ENCODE measurements at places on chromosomes 16 and 17.
A peak's percentile ranks its signal among the peaks of the same experiment; 100 is the strongest.

- DNase-seq: no peak
Observed at GRCh38 chr16:57920215-57920879, 50.6 kb downstream of the CNGB1 start.

DNA sequence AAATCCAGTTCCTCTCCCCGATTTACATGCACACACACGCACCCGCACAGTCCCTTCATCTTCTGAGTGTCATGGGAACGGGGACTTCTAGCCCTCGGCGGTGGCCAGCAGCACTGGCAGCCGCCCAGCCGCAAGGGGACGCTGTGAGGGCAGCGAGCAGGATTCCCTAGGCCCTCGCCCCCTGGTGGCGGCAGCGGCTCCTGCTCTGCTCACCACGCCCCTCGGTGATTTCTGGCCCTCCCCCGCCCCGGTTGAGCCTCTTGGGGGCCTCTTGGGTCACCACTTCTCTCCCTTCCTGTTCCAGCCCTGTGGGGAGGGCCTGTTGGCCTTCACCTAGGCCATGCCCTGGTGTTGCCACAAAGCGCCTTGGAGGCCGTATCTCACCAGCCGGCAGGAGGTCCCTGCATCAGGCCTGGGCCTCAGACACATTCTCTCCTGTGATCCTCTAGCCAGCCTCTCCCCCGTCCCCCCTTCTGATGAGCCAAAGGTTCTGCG lies 75.2 kb upstream of the KSR1 start:
- peak; percentile 28 for DNase-seq

DNA sequence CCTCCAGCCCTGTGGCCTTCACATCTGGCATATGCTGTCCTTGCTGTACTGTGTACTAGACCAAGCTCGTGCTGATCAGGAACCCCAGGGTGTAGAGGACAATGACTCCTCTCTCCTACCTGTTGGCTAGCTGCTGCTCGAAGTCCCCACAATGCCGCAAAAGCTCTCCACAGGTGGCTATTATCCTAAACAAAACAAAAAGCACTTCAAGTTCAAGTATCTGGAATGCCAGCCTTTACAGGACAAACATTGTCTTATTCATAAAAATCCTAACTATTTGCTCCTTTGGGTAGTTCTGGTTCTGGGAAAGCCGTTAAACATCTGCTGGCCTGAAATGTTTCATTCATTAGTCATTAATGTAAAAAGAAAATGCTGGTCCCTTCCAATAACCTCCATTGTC lies 42.8 kb downstream of the COG7 start:
- peak; percentile 3 for DNase-seq

GRCh38 chr17:6107791-6108190 lies 37.6 kb downstream of the WSCD1 start:
- DNase-seq: no peak

DNA sequence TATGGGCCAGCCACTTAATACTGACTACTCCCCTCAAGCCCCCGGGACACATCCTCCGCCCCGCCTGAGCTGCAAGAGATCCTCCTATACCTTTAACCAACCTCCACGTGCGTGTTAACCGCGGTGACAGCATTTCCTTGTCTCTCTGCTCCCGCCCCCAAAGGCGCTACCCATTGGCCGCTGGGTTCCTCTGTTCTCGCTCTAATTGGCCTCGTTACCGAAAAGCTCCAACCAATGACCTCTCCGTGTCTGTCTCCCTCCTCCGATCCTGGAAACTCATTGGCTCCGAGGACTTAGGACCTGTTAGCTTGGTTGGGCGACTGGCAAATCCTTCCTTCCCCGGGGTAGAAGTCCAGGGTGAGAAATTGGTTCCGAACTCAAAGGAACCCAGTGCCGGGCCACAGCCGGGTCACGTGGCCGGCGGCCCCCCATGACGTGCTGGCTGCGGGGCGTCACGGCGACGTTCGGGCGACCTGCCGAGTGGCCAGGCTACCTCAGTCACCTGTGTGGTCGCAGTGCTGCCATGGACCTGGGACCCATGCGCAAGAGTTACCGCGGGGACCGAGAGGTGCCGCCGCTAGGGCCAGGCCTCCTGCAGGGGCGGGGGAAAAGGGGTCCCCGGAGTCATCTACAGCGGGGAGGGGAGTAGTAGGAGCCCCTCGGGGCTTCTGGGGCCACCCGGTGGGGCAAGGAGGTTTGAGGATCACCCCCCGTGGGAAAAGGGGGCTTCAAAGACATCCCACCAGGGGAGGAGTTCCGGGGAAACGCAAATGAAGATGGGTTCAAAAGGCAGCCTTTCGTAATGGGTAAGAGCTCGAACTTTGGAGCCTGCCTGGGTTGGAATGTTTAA lies at the start of gene PNPO:
TSS of gene PNPO (plus strand) at position 326 of the 850 bp plus-strand sequence. CDS start at position 431, 105 bp downstream.
- peak; percentile 99 for DNase-seq

- no peak for DNase-seq
Observed at GRCh38 chr17:3980381-3981014, 16.3 kb upstream of the ATP2A3 start.

- no peak for DNase-seq
Observed at GRCh38 chr17:349666-350065, 2.9 kb downstream of the RPH3AL start.

- no peak for DNase-seq
Observed at GRCh38 chr17:45755050-45755449, 29.1 kb upstream of the CRHR1 start.

- DNase-seq: no peak
Observed at GRCh38 chr17:1560101-1560857, 2.3 kb downstream of the PITPNA start.

GRCh38 chr16:56514845-56515244 lies 5.0 kb downstream of the BBS2 start:
- DNase-seq: no peak

- DNase-seq: peak; percentile 78
Observed at GRCh38 chr16:21158208-21159110, at the start of gene LDAF1. LDAF1 (plus strand) TSS chr16:21158674; CDS start chr16:21161183, 2,509 bp downstream.

DNA sequence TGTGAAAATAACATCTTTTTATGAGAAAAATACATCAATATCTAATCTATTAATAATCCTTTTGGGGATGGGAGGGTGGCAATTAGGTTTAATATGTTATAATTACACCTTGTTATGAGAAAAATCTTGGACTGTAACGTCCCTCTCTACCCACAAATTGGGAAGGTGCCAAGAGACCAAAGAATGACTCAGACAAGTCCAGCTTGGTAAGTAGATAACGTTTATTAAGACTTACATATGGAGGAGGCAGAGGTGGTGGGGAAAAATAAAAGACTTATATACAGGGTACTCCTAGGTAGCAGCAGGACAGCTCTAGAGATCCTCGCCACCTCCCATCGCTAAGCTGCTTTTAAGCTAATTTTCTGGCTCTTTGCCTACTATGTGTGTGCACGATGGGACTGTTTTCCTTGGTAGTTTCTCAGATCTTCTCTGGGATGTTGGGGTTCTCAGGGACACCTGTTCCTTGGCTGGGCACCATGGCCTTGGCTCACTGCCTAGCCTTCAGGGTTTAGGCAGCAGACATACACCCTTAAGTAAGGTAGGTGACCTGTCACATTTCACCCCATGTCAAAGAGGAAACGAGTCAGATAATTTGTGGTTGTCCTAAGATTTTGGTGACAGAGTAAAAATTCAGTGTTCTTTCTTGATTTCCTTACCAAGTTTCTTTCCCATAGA lies 31.5 kb downstream of the RBL2 start:
- peak; percentile 42 for DNase-seq

- DNase-seq: no peak
Observed at GRCh38 chr16:22267764-22268163, 29.4 kb upstream of the POLR3E start.

DNA sequence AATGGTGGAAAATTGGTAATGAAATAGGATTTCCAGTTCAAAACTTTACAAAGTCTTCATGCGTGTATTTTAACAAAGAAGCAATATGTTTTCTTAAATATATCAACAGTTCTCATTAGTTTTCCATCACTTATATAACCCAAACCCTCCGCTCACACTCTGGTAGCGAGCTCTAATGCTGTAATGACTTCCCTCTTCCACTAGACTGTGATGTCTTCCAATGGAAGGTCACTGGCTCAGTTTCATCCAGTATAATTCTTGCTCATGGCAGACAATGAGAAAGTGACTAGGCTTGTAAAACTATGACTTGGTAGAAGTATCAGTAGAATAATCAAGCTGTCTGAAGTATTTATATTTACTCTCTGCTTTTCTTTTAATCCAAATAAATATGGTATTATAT lies 32.8 kb downstream of the NETO2 start:
- peak; percentile 6 for DNase-seq

- DNase-seq: peak; percentile 5
Observed at GRCh38 chr17:64780096-64781013, 118.2 kb upstream of the SMURF2 start.

DNA sequence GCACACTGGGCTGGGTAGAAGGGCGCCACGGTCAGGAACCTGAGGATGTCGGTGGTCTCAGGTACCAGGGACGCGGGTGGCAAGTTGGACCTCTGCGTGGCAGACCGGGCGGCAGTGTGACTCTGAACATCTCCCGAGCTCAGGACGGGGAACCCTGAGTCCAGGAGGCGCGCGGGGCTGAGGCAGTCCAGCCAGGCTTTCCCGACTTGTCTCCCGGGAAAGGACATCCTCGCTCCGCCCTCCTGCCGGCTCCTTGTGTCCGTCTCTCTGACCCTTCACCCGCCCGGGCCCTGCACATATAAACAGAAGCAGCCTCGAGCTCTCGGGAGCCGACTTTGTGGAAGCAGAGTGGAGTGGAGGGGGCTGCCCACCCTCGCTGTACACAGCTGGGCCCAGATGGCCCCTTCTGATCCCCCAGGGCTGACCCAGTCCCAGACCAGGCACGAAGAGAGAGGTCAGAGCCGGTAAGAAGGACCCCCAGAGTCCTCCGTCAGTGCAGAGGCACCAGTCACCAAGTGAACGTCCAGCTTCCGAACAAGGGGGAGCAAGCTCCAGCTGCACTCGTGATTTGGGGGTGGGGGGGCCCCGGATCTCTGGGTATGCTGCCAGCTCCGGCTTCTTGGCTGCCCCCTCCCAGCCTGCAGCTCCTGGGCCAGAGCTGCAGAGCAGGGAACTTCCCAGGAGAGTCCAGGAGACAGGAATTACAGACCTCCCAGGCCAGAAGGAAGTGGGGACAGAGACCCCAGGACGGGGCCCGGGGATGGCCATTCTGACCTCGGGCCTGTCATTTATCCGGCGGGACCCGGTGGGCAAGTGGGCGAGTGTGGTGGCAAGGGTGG lies 8.5 kb upstream of the P2RX1 start:
- DNase-seq: no peak

DNA sequence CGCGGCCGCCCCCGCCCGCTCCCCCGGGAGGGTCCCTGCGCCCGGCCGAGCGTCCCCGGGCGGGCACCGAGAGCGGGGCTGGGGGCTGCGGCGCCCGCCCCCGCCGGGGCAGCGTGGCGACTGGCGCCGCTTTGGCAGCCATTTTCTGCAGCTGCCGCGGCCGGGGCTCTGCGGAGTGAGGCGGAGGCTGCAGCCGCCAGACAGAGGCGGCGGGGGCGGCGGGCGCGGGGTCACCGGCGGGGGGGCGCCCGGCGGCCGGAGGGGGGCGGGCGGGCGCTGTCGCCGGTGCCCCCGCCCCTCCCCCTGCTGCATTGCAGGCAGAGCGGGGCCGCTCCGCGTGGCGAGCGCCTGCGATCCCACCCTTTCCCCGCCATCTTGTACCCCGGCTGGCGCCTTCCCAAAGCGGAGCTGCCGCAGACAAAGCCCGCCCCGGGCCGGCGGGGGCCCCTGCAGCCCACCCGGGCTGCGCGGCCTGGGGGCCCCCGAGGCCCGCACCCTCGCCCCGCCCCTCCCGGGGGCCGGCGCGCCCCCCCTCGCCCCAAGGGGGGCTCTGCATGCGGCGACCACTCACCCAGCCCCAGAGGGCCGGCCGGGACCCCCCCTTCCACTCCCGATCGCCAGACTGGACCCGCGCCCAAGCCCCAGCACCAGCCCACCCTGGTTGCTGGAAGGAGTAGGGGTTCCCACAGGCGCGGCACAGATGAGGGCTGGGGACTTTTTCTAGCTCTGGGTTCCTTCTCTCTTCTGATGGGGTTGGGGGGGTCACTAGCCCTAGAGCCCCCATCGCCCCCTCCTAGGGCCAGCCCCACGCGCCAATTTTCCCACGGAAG lies 16.6 kb upstream of the CBX8 start:
- DNase-seq: no peak

DNA sequence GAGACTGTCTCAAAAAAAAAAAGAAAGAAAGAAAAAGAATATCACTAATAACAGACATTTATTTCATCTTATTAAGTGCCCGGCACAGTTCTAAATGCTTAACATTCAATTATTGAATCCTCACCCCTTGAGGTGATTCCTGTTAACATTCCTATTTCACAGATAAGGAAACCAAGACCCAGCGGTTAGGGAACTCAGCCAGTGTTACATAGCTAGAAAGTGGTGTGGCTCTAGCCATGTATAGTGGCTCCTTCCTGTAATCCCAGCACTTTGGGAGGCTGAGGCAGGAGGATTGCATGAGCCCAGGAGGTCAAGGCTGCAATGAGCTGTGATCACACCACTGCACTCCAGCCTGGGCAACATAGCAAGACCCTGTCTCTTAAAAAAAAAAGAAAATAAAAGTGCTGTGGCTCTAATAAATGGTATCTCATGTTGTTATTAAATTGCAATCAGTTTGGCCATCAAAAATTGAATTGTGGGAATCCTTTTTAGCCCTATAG lies 28.1 kb downstream of the ZNRF1 start:
- no peak for DNase-seq

DNA sequence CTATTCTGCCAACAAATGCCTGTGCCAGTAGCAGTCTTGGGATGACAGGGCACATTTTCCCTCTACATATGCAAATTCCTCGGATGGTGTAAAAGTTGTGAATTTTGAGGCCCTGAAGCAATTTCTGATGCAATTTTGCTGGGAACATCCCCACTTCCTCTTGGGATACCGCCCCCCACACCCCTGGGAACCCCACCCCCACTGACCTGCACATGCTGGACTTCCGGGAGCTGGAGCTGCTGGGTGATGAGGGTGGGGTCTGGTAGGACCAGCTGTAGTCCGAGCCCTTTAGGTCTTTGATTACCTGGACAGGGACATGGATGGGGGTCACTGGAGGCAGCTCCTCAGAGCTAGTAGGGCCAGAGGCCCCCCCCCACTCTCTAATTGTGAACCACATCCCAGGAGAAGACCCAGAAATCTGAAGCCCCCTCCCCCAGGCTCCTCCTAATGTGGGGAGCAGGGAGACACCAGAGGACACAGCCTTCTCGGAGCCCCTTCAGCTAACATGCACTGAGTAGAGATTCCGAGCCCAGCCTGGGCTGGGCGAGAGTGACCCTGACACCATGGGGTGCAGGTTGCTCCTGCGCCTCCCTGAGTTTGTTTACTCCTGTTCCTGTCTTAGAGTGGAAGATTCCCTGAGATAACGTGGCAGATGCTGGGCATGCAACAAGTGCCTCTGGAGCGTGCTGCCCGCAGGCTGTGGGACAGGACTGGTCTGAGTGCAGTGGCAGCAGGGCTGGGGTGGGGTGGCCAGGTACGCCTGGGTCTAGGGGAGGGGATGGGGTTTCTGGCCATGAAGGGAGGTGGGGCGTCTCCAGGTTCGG lies 9.0 kb downstream of the MTSS2 start:
- DNase-seq: no peak

DNA sequence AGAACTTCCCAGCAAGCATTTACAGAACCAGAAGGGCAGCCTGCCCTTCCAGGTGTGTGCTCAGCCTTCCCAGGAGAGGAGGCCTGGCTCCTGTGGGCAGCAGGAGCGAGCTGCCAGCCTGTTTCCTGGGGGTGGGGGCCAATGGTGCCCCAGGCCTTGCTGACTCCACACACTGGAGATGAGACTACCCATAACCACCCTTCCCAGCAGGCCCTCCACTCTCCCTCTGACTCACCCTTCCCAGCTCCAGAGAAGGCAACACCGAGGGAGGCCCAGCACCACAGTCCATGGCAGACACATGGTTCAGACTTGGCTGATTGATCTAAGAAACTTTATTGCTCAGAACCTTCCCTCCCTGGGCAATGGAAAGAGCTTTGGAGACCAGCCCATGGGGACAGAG lies 1.8 kb upstream of the PRSS53 start:
- DNase-seq: no peak

Measured in HCEC 1CT (cell line).